Activated T-cell treated with anti-CD3 and anti-CD28 coated beads, Interleukin-2, amount 50 U/mL, for 24 hours (primary cell): ENCODE measurements at places on chromosomes 13 and 19.
A peak's percentile ranks its signal among the peaks of the same experiment; 100 is the strongest.

- no peaks in the 10 kb centered on the region for H3K27me3 ChIP-seq
- no peak overlapping the region for H3K4me3 ChIP-seq
- DNase-seq, result no peak
- peaks cover 65% of the 10 kb centered on the region for H3K36me3 ChIP-seq
- no peaks in the 10 kb centered on the region for H3K4me1 ChIP-seq
- H3K27ac ChIP-seq, result no peak overlapping the region
Observed at GRCh38 chr13:72884101-72884500, 102.2 kb downstream of the PIBF1 start.

DNA sequence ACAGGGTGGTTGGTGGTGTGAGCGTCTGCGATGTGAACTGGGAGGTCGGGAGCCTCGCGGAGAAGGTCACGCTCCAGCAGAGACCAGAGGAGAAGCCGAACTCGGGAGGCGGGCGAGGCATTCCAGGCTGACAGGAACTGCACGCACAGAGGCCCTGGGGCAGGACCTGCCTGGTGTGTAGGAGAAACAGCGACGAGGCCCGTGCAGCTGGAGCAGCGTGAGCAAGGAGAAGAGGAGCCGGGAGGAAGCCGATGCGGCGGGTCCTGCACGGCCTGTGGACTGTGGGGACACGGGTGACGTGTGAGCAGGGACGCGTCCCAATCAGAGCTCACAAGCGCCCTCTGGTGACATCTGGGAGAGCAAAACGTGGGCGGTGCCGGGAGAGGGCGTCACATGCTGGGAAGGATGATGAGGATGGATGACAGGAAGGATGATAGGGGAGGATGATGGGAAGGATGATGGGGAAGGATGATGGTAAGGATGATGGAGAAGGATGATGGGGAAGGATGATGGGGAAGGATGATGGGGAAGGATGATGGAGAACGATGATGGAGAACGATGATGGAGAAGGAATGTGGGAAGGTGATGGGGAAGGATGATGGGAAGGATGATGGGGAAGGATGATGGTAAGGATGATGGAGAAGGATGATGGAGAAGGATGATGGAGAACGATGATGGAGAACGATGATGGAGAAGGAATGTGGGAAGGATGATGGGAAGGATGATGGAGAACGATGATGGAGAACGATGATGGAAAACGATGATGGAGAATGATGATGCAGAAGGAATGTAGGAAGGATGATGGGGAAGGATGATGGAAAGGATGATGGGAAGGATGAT, 16.1 kb upstream of the MADCAM1 start:
- peak; percentile 62 for DNase-seq
- peaks cover 5% of the 10 kb centered on the region for H3K4me1 ChIP-seq
- H3K27me3 ChIP-seq, result peaks cover 12% of the 10 kb centered on the region
- peak overlapping the region; percentile 86 for H3K27ac ChIP-seq

GRCh38 chr13:29801737-29802305, 48.6 kb downstream of the UBL3 start:
- peaks cover 35% of the 10 kb centered on the region for H3K4me1 ChIP-seq
- no peak for DNase-seq
- no peaks in the 10 kb centered on the region for H3K36me3 ChIP-seq
- no peak overlapping the region for H3K4me3 ChIP-seq

DNA sequence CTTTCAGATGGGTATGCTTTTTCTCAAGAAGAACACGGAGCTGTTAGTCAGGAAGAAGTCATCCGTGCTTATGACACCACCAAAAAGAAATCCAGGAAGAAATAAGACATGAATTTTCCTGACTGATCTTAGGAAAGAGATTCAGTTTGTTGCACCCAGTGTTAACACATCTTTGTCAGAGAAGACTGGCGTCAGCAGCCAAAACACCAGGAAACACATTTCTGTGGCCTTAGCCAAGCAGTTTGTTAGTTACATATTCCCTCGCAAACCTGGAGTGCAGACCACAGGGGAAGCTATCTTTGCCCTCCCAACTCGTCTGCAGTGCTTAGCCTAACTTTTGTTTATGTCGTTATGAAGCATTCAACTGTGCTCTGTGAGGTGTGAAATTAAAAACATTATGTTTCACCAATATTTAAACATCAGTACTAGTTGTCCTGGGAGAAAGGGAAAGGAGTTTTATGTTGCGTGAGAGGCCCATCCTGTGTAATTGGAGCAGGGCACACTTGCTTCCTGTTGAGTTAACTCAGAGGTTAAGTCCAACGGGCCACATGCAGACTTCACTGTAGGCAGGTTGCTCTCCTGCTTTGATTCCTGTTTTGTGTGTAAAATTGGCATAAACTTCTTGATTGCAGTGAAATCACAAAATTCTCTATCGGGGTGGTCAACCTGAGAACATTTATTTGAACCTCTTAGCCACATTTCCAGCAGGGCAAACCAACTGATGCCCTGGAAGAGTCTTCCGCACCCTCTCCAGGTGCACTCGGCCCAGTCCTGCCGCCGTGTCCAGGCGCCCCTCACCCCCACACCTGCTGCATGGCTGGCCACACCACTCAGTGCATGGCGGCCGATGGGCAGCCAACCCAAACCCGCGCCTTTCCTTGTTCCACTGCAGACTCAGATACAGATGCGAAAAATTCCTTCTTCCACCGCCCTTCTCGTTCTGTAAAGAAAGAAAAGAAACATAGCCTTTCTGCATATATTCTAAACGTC, 31.6 kb downstream of the SHISA2 start:
- no peak overlapping the region for H3K4me3 ChIP-seq
- DNase-seq, result no peak
- no peaks in the 10 kb centered on the region for H3K27me3 ChIP-seq
- H3K36me3 ChIP-seq, result peaks cover 20% of the 10 kb centered on the region

DNA sequence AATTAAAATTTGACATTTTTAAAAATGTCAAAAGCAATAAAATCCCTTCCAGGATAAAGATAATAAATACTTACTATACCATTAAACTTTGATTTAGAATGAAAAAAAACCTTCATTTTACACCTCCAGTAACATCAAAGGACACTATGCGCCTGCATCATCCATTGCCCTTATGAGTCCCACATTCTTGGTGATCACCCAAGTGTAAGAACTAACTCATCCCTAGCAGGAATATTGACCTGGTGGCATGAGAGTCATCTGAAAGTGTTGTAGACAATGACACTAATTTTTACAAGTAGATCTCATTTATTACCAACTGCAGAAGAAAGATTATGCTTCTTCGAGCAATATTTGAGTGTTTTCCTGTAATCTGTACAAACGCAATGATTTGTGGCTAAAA, 1128.9 kb downstream of the EFNB2 start:
- H3K27me3 ChIP-seq, result no peaks in the 10 kb centered on the region
- no peak for DNase-seq

DNA sequence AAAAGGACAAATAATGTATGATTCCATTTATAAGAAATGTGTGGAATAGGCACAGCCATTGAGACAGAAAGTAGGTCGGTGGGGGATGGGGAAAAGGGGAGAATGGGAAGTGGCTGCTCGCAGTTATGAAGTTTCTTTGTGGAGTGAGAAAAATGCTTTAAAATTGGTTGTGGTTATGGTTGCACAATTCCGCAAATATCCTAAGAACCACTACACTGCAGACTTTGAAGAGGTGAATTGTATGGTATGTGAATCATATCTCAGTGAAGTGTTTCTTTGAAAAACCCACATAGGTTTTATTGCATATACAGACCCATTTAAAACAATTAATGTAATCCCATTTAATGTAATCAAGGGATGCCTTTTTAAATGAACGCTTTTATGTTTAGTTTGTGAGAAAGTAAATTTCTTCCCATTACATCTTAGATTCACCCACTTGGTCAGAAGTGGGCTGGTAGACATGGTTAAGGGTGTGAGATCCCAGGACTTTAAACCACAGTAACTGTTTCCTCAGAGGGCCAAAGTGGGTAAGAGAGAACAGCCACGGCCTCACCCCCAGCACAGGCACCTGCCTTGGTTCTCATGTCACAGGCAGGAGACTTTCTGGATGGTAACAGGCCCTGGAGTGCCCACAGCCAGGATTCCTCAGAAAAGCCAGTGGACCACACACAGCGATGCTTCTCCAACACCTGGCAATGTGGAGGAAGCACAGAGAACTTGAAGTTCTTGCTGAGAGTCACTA, 119.3 kb upstream of the GJB6 start:
- no peaks in the 10 kb centered on the region for H3K27me3 ChIP-seq
- DNase-seq, result no peak
- H3K4me3 ChIP-seq, result no peak overlapping the region
- H3K27ac ChIP-seq, result no peak overlapping the region
- peaks cover 7% of the 10 kb centered on the region for H3K4me1 ChIP-seq

- DNase-seq, result peak; percentile 59
- H3K4me1 ChIP-seq, result peaks cover 14% of the 10 kb centered on the region
- H3K4me3 ChIP-seq, result peak overlapping the region; percentile 50
Observed at GRCh38 chr13:100506154-100506553, 82.4 kb downstream of the GGACT start.

GRCh38 chr19:41175801-41176777, 16.9 kb upstream of the CYP2S1 start:
- DNase-seq, result peak; percentile 54
- no peaks in the 10 kb centered on the region for H3K27me3 ChIP-seq
- H3K27ac ChIP-seq, result peak overlapping the region; percentile 40
- H3K4me1 ChIP-seq, result peaks cover 12% of the 10 kb centered on the region
- H3K36me3 ChIP-seq, result no peaks in the 10 kb centered on the region

GRCh38 chr13:45310341-45311131, 30.4 kb downstream of the TPT1 start:
- no peaks in the 10 kb centered on the region for H3K36me3 ChIP-seq
- H3K4me1 ChIP-seq, result peaks cover 21% of the 10 kb centered on the region
- H3K27me3 ChIP-seq, result peaks cover 14% of the 10 kb centered on the region
- peak overlapping the region; percentile 22 for H3K27ac ChIP-seq

- no peak overlapping the region for H3K4me3 ChIP-seq
- H3K27me3 ChIP-seq, result no peaks in the 10 kb centered on the region
- no peaks in the 10 kb centered on the region for H3K36me3 ChIP-seq
- no peak overlapping the region for H3K27ac ChIP-seq
- DNase-seq, result no peak
Observed at GRCh38 chr13:59210543-59210942, 953.2 kb downstream of the DIAPH3 start.

DNA sequence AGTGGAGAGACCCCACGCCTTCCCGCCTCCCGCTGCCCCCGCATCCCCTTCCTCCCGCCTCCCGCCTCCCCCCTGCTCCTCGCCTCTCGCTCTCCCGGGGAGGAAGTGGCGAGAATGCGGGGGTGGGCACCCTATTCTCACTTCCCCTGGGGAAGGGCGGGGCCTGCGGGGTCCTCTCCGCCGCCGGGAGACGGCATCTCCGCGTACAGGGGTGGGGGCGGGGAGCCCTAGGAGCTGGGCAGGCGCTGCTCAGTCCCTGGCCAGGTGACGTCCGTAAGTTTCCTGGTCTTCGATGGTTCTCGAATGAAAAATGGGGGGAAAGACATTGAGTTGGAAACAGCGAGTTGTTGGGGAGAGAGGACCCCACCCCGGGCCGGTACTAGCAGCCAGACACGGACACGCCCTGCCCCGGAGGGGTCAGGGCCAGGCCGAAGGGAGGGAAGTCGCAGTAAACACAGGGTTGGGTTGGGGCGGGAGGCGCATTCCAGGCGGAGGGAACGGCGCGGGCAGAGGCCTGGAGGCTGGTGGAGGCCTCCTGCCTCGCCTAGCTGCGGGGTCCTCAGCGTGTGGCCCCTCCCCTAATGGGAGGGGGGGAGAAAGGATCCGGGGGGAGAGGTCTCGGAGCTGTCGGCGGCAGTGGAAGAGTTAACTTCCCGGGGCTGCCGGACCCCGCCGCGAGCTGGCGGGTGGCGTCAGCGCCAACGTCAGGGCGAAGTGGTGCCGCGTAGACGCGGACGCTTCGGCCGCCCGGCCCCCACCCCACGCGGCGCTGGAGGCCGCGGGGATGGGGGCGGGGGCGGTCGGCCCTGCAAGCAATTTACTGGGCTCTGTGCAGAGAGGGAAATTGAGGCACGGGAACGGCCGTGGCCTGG, 10.4 kb upstream of the JUND start:
- peak overlapping the region; percentile 84 for H3K4me3 ChIP-seq
- H3K27me3 ChIP-seq, result no peaks in the 10 kb centered on the region
- peaks cover 69% of the 10 kb centered on the region for H3K4me1 ChIP-seq
- peaks cover 10% of the 10 kb centered on the region for H3K36me3 ChIP-seq

DNA sequence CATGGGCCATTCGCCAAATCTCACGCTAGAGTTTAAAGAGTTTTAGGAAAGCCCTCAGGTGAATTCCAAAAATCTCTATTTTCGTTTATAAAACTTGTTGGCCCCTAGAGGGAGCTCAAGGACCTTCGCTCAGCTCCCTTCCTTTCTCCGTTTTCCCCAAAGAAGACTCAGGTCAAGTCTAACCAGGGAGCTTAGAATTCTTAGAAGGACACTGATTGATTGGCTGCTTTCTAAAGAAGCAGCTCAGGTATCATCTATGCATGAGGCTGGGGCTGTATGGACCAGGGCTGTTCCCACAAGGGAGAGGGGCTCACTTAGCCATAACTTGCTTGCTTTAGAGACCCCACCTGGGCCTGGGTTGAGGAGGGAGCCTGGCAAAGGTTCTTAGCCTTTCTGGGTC, 20.5 kb downstream of the DZIP1 start:
- H3K36me3 ChIP-seq, result no peaks in the 10 kb centered on the region
- DNase-seq, result no peak
- no peak overlapping the region for H3K4me3 ChIP-seq
- peaks cover 23% of the 10 kb centered on the region for H3K27me3 ChIP-seq

DNA sequence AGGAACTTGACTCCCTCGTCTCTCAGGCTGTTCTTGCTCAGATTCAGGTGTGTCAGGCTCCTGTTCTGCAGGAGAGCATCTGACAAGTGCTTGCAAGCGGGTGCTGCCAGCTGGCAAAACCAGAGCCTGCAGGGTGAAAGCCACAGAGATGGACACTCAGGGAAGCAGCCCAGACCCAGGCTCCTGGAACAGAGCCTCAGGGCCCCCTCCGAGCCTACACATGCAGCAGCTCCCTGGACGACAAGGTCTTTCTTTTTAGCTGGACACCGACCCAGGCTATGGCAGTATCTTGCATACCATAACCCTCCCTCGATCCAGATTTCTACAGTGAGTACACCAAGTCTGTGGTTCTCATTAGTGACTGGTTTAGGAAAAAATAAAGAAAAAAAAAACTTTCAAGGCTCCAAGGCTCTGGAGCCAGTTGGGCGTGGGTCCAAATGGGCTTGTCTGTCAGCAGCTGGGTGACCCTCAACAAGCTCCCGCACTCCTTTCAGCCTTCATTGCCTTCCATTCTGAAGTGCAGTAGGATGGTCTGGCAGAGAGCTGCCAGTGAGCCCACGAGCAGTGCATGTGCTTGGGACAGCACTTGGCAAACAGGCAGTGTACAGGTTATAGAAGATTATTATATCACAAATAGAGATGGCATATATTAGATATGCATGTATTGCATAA, 29.9 kb downstream of the NLRP13 start:
- no peaks in the 10 kb centered on the region for H3K36me3 ChIP-seq
- no peaks in the 10 kb centered on the region for H3K27me3 ChIP-seq
- no peak overlapping the region for H3K27ac ChIP-seq
- H3K4me3 ChIP-seq, result no peak overlapping the region
- H3K4me1 ChIP-seq, result no peaks in the 10 kb centered on the region
- DNase-seq, result no peak

- no peaks in the 10 kb centered on the region for H3K36me3 ChIP-seq
- no peak overlapping the region for H3K27ac ChIP-seq
- no peaks in the 10 kb centered on the region for H3K4me1 ChIP-seq
Observed at GRCh38 chr13:97896446-97896845, 57.0 kb upstream of the IPO5 start.

- H3K36me3 ChIP-seq, result no peaks in the 10 kb centered on the region
- no peaks in the 10 kb centered on the region for H3K4me1 ChIP-seq
- no peak overlapping the region for H3K27ac ChIP-seq
- H3K4me3 ChIP-seq, result no peak overlapping the region
- no peak for DNase-seq
Observed at GRCh38 chr13:67806796-67807195, 576.7 kb upstream of the PCDH9 start.

GRCh38 chr19:38617283-38617763, 430 bp downstream of the MAP4K1 start:
- H3K4me3 ChIP-seq, result peak overlapping the region; percentile 99
- DNase-seq, result no peak
- H3K27ac ChIP-seq, result peak overlapping the region; percentile 99
- peaks cover 57% of the 10 kb centered on the region for H3K4me1 ChIP-seq
- no peaks in the 10 kb centered on the region for H3K27me3 ChIP-seq
